ENCODE measurements at places on chromosomes 3 and 15.

DNA sequence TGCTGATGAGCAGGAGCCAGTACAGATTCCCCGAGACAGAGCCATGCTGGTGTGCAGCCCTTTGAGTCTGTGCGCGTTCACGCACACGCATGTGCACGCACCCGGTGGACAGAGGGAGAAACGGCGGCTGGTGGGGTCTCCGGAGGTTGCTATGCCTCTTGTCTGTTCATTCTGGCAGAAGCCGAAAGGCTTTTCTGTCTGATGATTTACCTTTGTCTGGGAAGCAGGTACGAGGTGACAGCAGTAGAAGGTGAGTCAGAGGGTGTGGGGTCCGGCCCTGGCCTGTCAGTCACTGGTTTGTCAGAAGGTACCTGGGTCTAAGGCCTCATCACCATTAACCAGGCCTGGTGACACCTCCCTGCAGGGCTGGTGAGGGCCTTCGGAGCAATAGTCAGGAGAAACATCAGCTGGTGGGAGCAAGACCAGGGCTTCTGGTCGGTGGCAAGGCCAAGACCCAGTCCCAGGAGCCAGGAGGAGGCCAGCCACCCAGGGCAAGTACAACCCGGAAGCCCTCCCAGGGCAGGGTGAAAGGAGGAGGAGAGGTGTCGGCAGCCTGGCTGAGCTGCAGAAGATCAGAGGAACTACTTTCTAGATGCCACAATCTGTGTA, 7.5 kb downstream of the PCSK6 start:
- no peak for DNase-seq

- DNase-seq, result no peak
Measured at GRCh38 chr3:108338901-108339545, 42.7 kb downstream of the HHLA2 start.

DNA sequence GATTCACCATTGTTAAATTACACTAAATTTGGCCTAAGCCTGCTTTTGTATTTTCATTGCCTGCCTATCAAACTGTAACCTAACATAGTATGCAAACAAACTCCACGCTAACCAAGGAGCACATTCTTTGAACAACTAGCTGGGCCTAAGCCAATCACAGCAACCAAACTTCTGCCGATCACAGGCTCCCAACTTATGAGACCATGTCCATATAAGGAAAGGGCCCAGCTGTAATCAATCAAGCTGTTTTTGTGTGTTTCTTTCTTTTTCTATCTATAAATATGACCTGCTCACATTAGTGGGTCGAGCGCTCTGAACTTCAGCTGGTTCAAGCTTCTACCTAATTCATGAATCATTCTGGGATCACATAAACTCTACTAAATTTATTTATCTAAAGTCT, 473.6 kb downstream of the SI start:
- DNase-seq, result no peak

DNA sequence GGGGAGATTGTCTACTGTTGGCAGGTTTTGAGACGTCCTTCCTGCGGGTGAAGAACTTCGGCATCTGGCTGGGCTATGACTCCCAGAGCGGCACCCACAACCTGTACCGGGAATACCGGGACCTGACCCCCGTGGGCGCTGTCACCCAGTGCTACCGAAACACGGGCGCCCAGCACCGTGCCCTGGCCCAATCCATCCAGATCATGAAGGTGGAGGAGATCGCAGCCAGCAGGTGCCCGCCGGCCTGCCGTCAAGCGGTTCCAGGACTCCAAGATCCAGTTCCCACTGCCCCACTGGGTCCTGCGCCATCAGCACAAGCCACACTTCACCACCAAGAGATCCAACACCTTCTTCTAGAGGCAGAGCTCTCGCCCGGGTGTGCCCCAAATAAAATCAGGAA, 194.9 kb upstream of the EPHA6 start:
- no peak for DNase-seq

GRCh38 chr3:141393735-141394076, 25.4 kb downstream of the ZBTB38 start:
- no peak for DNase-seq

DNA sequence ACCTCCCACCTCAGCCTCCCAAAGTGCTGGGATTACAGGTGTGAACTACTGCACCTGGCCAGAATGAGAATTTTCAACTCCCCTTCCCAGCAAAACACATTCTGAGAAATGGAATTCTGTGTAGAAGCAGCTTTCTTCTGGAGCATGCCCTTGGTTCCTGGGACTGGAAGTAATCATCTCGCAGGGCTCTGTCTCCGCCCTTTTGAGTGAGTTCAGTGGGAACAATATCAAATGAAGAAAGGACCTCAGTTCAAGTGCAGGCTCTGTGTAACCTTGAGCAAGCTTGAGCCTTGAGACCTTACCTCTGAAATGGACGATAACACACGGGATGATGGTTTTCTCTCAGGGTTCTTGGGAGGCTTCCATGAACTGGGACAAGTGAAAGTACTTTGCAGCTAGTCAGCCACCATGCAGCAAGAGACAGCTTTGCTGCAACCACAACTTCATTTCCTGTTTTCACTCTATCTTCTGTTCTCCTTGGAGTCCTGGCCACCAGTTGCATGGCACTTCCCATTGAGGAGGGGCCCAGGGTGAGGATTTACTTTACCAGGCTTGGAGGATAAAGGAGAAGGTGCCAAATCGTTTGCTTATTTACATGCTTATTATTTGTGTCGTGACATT, 35.7 kb upstream of the IGF1R start:
- DNase-seq, result no peak

- DNase-seq, result no peak
Measured at GRCh38 chr3:167899093-167899492, 163.6 kb downstream of the SERPINI1 start.

DNA sequence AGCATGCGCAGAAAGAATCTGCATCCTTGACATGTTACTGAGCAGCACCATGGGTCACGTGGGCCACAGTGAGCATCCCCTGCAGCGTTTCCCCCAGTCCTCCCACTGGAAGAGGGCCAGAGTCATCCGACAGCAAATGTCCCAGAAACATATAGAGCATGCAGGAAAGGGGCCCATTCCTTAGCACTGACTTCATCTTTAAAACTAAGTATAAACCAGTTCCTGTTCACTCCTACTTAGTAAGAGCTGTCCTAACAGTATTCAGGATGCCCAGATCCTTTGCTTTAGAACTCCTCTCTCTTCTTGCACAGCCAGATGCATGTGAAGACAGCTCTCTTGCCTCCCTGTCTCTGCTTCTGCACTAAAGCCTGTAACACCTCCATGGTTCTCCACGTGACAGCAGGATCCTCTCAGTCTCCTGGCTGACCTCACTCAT, 79.3 kb upstream of the OXTR start:
- no peak for DNase-seq

DNA sequence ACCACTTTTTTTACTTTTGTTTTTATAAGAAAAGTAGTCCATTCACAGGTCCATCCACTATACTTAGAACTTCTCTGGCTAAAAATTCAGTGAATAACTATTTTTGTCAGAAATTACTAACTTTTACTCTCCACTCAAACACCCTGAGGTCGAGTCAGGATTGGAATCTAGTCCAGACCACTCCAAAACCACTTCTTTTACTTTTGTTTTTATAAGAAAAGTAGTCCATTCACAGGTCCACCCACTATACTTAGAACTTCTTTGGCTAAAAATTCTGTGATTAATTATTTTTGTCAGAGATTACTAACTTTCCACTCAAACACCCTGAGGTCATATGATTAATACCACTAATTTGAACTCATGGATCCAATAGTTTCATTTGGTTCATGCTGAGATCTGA, 239.4 kb downstream of the RORA start:
- DNase-seq, result no peak

DNA sequence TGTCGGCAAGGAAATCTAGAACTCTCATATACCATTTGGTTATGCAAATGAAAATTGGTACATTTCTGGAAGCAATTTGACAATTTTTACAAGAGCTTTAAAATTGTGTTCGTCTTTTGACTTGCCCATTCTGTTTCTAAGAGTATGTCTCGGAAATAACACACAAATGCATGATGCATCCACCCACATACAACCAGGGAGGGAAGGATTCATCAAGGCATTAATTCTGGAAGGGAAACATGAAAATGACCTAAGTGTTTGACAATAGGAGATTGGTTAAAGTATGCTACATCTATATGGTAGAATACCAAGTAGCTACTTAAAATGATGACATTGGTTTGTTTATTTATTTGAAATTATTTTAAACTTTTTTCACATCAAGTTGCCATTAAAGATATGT, 58.6 kb downstream of the PIAS1 start:
- DNase-seq, result no peak

DNA sequence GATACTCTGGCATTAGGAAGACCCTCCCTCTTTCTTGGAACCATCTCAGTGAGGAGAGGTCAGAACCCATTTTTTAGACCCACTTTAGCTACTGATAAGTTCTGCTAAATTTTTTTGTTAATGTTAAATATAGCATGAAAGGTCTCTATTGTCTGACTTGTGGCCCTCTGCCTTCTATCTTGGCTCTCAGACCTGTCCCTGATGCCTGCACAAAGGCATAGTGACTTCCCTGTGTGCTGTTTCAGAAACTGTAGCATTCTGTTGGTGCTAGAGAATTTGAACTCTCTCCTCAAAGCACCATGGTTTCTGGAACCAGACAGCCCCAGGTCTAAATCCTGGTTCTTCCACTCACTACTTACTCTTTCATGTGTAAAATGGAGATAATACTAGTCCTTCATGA, 15.4 kb downstream of the MAPKBP1 start:
- no peak for DNase-seq

DNA sequence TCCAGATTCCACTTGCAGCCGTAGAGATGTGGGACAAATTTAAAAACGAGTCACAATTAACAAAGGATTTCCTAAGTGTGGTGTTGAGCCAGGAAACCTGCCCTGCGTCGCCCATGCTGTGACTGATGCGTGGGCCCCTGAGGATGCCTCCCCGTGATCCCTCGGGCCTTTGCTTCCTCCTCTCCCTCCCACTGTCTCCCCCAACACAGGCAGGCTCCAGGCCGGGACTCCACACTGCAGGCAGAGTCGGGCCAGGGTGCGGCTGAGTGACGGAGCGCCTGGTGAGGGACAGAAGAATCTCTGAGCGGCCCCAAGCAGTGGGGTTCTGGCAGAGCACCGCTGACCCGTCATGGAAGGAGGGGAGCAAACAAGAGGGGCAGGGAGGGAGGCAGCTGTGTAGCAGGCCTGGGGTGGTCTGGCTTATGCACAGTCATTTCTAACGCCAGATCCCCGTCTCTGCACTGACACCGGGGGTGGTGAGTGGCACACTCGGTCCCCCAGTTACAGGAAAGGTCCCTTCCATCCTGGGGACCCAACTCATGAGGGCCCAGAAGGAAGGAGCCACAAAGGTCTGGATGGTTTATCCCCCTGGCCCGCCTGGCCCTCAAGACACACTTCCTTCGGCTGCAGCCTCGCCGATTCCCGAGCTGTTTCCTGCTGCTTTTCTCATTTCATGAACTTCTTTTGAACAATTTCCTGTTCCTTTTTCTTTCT, 91.0 kb downstream of the XXYLT1 start:
- DNase-seq, result no peak

DNA sequence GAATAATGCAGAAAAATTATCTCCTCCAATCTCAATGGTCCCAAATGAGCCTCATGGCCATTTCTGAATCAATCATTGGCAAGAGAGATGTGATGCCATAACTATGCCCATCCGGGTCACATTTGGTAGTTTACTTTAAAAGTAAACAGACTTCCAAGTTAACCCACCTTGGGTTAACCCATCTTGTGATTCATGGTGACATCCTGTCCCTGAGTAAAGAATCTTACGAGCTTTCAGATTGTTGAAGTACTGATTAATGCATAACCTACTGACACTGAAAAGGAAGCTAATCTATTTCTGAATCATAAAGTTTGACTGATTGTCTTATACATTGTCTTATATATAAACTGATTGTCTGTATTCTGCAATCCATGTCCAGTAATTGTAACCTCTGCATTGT, 467.2 kb upstream of the AGTR1 start:
- DNase-seq, result no peak

GRCh38 chr15:69998541-69999391, 99.0 kb downstream of the TLE3 start:
- no peak for DNase-seq

- DNase-seq, result no peak
Measured at GRCh38 chr3:9244495-9245183, 4.8 kb downstream of the SRGAP3 start.

All from central memory CD4-positive, alpha-beta T cell (primary cell).